ENCODE measurements at places on chromosomes 12 and 14.

DNA sequence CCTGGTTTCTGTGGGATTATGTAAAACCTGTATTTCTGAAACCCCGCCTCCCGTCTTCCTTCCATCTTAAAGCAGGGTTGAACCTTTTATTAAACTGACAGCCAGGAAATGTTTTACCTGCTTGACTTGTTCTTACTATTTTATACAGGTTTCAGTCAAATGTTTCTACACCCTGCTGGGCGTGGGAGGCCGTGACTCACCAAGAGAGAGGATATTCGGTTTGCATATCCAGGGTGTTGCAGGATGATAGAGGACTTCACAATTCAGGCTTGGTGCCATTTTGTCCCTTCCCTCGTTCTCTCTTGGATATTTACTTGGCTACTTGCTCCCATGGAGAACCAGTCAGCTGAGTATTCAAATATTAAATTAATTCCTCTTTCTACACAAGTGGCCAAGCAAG is 69.7 kb downstream of the ARF6 start:
- no peak for DNase-seq

- DNase-seq: no peak
Measured at GRCh38 chr12:83198291-83199015, 511.7 kb downstream of the TMTC2 start.

DNA sequence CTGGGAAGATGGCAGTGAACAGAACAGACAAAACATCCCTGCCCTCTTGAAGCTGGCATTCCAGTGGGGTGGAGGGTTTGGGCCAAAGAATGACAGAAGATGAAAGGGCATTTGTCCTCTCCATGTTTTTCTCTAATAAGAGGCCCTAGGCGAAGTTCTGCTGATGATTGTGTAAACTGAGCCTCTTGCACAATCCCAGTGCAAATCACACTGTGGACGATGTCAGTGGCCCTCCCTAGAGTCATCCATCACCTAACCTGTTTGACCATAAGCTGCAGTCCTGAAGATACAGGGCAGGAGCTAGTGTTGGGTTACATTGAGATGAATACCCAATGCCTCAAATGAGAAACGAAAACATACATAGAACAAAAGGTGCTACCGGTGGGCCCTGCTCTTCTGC is 622.4 kb upstream of the TBX3 start:
- DNase-seq: no peak

DNA sequence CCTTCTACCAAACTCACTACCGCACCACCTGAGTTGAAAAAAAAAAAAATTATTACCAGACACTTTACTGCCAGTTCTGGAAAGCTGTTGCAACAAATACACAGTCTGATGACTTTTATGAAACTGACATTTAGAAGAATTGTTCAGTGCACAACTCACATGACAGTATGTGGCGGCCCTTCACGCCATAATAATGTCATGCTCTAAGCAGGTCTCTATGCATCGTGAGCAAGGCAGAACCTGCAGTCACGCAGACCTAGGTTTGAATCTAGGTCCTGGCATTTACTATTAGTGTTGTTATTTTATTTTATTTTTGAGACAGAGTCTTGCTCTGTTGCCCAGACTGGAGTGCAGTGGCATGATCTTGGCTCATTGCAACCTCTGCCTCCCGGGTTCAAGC is 8.1 kb downstream of the MYL2 start:
- no peak for DNase-seq

GRCh38 chr14:62501021-62501750 is 544.1 kb downstream of the KCNH5 start:
- DNase-seq: no peak

DNA sequence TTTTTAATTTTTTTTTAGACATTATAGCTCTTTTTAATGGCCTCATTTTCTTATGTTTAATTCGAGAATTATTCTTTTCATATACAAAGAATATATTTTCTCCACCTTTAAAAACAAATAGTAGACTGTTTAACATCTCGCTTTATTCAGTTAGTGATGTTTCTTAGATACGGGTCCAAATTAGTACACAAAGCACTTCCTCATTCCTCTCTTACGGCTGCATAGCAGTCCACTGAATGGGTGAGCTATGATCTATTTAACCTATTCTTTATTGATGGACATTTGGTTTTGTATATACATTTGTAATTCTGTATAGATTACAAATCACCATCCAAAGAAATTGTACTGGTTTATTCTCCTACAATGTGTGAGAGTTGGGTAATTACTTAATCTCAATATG is 8.3 kb upstream of the GPR162 start:
- no peak for DNase-seq

- no peak for DNase-seq
Measured at GRCh38 chr14:97724265-97724731, 927.1 kb downstream of the VRK1 start.

- DNase-seq: no peak
Measured at GRCh38 chr14:49930720-49931119, 37.8 kb downstream of the ARF6 start.

GRCh38 chr12:27226407-27226929 is 17.6 kb upstream of the STK38L start:
- DNase-seq: no peak

DNA sequence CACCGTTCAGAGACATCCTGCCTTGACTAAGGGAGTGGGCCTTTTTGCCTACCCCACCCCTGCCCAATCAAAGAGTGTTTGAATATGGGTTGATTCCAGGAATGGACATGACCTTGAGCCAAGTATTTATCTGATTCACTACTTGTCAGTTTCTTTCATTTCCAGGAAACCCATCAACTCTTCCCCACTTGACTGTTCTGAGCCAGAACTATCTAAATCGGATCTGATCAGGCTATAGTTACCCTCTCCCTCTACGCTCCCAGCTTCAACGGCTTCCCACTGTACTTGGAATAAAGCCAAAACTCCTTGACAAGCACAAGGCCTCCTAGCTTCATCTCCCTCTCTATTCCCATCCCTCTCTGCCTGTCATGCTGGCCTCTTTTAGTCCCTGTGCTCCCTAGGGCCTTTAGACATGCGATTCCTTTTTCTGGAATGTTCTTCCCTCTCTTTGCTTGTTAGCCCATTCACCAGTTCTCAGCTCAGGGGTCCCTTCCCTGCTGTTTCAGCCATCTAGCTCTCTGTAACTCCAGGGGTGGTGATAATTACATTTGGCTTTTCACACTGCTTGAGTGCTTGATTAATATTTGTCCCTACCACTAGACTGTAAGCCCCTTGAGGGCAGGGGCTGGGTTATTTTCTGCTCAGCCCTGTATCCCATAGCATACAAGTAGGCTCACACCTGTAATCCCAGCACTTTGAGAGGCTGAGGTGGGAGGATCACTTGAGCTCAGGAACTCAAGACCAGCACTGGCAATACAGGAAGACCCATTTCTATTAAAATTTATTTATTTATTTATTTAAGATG is 5.5 kb upstream of the ITPK1 start:
- no peak for DNase-seq

- no peak for DNase-seq
Measured at GRCh38 chr14:99875836-99876235, 82.6 kb downstream of the EML1 start.

DNA sequence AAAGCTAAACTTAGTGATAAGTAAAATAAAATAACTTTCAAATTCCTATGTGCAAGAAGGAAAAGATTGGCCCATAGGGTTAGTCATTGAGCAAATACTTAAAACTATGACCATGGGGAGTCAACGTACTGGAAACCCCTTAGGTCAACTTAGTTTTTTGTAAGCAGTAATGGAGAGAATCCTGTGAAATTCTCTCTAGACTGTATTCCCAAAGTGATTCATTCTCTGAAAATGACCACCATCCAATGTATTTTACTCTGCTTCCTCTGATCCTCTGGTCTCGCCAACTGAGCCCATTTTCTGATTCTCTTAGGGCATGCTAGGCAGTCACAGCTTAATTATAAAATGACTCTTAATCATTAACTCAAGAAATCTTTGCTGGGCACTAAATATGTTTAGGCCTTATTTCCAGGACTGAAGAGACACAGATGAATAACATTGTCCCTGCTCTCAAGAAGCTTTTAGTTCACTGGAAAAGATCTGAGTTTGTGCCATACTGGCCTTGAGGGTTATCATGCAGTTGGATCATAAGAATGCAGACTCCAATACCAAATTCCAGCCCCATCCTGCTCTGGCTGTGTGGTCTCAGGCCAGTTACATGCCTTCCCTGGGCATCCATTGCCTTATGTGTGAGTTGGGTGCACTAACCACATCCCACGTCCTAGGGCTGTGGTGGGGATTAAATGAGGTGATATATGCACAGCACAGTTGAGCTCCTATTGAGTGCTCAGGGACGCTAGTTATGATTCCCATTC is 732.4 kb downstream of the AACS start:
- no peak for DNase-seq

DNA sequence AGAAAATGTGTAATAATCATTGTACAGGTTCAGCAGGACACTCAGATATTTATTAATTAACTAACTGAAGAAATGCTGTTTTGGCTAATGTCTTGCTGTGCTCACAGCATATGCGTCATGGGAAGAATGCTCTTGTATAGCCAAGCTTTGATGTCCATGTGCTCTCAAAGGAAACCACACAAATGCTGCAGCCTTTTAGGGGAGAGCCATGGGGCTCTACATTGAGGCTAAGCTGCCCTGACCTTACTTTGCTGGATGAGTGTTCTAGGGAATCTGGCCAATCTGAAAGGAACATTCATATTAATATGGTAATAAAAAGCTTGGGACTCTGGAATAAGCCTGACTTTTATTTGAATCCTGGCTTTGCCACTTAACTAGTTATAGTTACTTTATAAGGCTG is 9.5 kb upstream of the CRADD start:
- DNase-seq: no peak

DNA sequence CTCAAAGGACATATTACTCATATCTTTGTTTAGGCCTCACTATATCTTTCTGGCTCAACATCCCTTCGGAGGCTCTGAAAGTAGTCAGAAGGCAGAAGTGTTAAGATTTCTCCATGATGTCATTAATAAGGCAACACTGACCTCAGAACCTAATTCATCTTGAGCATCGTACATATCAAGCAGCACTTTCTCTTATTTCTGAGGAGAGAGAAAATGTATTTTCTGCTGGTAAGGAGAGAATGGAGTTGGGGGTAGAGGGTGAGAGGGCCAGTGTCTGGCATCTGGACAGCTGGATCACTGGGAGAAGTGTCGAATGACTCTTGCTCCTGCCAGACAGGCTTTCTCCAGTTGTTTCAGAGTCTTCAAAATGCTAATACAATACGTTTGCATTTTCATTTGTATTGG is 213.2 kb upstream of the PRICKLE1 start:
- no peak for DNase-seq

Data from stimulated activated CD8-positive, alpha-beta memory T cell treated with anti-CD3 and anti-CD28 coated beads, Interleukin-4, amount 100 ng/mL, for 4 hours (primary cell).